Activated gamma-delta T cell treated with anti-CD3 and anti-CD28 coated beads, Interleukin-2, amount 50 U/mL, for 16 hours (primary cell): ENCODE measurements at places on chromosomes 5 and 9.

DNA sequence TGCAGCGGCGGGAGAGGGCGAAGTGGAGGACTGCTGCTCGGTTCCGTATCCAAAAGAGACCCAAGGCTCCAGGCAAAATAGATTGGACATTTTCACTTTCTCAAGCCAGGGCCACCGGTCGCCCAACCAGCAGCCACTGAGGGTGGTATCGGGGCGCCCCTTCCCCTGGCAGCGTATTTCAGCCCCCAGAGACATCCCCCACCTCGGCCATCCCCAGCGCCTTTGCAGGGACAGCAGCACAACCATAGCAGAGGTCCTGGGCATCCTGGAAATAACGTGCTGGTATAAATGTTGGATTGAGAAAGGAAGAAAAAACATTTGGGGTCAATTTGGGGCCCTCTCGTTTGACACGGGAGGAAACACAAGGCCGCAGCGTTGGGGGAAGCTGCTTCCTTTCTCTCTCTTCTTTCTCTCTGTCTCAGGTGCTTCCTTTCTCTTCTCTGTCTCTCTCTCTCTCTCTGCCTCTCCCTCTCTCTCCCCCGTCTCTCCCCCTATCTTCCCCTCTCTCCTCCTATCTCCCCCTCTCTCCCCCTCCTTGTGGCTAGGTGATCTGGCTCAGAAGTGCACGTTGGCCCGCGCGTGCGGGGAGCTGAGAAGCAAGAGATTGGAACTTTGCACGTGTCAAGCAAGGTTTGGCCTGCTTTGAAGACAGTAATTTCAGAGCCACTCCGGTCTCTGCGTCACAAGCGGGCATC is 624 bp upstream of the RETREG1 start:
- peak; percentile 13 for DNase-seq

- no peak for DNase-seq
Measured at GRCh38 chr9:35335164-35335563, 154.7 kb upstream of the RUSC2 start.

GRCh38 chr5:170254056-170254455 is 21.3 kb downstream of the C5orf58 start:
- DNase-seq, result peak; percentile 54

DNA sequence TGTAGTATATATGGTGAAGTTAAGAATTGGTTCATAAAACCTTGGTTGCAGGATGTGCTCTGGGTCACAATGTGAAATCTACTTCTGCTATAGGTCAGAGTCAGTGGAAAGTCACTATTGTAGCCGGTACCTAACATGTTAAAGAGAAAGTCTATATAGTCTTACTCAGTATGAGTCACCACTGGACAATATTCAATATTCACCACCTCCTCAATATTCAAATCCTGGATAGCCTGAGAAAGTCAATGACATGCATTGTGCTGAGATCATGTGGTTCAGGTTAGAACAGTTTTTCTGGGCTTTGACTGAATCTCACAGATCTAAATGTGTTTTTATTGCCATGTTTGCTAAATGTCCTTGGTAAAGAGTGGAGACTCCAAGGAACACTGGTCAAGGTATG is 108.8 kb downstream of the HMHB1 start:
- DNase-seq, result no peak

DNA sequence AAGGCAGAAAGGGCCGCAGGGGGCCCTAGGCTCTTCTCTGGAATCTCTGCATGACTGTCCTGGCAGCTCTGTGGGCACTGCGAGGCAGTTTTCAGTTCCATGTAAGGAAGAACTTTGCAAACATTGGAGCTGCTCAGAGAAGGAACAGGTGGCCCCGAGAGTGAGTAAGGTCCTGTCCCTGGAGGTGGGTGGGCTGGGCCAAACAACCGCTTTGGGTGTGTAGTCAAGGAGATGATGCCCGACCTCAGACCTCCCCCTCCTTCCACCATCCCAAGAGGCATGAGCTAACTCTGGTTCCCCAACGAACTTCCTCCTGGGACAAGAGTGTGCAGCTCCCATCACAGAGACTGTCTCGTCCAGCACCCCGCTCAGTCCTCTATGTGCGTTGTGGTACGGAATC is 20.5 kb downstream of the CSF1R start:
- DNase-seq, result no peak

DNA sequence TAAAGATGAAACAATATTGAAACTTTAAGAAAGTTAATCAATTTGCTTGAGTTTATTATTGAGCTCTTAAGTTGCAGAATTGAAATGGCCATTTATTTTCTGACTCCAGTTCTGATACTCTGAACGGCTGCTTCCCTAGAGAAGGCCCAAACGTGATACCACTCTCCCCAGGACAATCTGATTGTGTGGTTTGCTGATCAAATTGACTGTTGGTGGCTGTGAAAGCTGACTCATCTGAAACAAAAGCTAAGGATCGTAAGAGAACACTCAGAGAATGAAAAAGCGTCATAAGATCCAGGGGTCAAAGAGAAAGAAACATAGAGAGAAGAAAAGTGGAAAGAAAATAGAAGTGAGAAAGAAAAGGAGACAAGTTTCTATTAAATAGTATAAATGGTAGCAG is 147.2 kb downstream of the IZUMO3 start:
- DNase-seq, result no peak

DNA sequence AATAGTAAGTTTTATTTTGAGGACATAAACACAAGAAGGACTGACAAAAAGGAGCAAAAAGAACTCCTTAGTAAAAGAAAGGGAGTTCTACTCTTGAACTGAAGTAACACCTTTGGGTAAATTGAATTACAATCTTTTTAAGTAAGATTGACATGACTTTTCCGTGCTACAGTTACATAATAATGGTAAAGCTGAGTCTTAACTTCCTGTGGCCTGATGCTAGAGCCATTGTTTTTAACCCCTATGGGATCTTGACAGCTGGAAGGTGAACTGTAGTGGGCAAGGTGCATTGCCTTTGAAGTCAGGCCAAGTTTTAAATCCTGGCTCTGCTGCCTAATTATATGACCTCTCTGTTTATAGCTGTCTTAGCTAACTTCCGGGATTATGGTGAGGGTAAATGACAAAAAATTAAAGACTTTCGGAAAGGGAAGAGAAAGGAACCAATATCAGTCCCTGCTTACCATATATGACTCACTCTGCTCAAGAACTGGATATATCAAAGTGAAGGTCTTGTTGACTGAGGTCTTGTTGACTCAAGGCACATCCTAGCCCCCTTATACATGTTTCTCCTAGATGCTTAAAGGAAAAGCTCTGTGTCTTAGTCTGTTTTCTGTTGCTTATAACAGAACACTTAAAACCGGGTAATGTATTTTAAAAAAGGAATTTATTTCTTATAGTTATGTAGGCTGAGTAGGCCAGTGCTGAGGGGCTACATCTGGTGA is 6.8 kb downstream of the HSD17B4 start:
- no peak for DNase-seq

GRCh38 chr5:179405054-179405416 is 59.8 kb upstream of the ADAMTS2 start:
- no peak for DNase-seq

DNA sequence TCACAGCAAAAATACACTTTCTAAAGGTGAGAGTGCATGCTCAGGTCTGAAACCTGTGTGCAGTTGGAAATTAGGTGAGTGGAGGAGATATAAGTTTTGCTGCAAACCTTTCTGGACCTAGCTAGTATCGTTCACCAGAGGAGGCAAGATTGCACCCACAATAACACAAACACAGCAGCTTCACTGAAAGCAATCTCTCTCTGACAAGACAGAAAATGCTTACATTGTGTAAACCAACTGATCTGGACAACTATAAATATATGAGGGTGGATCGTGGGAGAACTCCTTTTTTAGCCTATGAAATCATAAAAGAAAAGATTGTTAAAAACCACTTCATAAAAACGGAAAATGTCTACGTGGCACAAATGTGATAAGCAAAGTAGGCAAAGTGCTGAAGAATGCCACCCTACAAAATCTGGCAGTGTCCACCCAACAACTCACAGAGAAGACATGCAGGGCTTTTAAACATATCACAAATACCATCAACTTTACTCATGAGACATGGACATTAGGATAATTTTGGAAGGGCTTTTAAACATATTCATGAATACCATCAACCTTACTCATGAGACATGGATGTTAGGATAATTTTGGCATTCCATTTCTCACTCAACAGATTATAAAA is 134.3 kb downstream of the CDH18 start:
- no peak for DNase-seq

- DNase-seq, result no peak
Measured at GRCh38 chr9:81521892-81522291, 167.5 kb downstream of the TLE1 start.

- DNase-seq, result no peak
Measured at GRCh38 chr5:78819166-78819565, 165.9 kb downstream of the ARSB start.

- DNase-seq, result no peak
Measured at GRCh38 chr9:96871176-96871575, 16.9 kb upstream of the ZNF782 start.

- no peak for DNase-seq
Measured at GRCh38 chr5:133290669-133291240, 238.9 kb downstream of the HSPA4 start.

DNA sequence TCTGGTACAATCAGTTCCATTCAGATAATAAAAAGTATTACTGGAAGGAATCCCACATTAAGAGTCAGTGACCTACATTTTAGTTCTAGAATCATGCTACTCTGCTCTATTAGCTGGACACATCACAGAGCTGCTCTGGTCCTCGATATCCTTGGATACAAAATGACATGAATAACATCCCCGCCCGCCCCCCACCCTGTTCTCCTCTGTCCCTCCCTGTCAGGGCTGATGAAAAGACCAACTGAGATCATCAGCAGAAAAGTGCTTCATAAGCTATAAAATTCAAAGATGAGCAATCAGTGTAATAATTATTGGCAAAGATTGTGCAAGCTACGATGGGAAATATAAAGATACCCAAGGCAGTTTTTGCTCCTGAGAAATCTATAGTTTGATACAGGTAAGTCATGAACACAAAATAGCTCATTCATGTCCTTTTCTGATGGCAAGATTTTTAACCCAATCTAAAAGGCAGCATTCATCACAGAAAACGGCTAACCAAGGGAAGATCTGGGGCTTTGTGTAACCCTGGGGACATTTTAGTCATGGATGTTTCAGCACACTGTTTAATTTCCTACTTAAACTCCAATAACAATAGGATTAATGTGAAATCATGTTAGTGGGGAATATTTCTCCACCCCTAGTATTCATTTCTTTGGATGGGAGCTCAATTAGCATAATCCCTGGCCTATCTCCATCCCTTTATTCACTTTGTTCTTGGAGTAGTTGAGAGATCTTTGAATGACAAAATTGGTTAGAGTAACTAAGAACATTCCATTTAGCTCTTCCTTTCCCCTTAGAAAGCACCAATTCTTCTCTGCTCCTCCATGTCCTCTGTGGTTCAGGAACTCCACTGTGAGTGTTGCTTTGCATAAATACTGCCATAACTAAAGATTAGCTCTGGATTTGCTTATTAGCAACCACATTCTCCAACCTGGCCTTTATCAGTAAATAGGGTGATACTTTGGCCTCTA is 459.4 kb upstream of the GRIA1 start:
- no peak for DNase-seq

- no peak for DNase-seq
Measured at GRCh38 chr5:98464737-98465330, 308.6 kb upstream of the RGMB start.

DNA sequence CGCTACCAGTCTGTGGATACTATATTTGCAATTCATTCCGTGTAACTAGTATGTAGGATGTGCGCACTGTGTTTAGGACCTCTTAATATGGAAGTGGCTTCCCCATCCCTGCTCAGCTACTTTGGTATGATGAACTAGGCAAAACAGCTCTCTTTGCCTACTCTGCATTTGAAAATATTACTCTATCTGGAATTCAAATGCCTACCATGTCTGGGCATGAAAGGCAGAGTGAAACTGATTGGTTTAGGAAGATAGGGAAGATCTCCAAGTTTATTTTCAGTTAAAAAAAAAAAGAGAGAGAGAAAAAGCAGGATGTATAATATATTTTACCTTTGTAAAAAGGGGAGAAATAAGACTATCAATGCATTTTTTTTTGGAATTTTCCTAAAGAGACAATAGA is 74.1 kb upstream of the ELL2 start:
- DNase-seq, result no peak

GRCh38 chr9:35719546-35719945 is 12.4 kb downstream of the TLN1 start:
- no peak for DNase-seq

GRCh38 chr9:93126825-93127368 is 7.2 kb downstream of the NINJ1 start:
- DNase-seq, result no peak

DNA sequence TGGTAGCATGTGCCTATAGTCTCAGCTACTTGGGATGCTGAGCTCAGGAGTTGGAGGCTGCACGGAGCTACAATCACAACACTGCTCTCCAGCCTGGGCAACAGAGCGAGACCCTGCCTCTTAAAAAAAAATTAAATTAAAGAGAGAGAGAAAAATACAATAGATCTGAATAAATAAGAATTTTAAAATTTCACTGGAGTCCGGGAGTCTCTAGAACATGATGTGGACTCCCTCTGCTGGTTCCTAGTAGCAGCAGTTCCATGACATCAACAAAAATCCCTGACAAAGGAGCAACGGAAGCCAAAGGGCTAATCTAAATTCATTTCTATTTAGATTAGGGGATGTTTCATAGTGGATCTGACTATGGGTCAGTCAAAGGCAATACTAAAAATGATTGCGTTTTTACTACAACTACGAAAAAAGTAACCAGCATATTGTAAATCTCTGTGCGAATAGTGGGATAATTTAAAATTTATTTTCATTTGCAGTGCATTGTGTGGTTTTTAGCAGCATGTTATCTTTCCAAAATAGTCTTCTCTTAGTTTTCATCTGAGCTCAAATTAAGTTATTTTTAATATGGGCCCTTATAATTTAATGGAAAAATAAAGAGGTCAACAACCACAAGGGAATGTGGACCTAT is 6.7 kb downstream of the INIP start:
- no peak for DNase-seq

- no peak for DNase-seq
Measured at GRCh38 chr5:56490971-56491468, 257.9 kb upstream of the ANKRD55 start.

- DNase-seq, result no peak
Measured at GRCh38 chr5:7650755-7651154, 200.2 kb downstream of the CFAP90 start.

GRCh38 chr9:106717686-106718085 is 145.3 kb upstream of the ZNF462 start:
- DNase-seq, result no peak

DNA sequence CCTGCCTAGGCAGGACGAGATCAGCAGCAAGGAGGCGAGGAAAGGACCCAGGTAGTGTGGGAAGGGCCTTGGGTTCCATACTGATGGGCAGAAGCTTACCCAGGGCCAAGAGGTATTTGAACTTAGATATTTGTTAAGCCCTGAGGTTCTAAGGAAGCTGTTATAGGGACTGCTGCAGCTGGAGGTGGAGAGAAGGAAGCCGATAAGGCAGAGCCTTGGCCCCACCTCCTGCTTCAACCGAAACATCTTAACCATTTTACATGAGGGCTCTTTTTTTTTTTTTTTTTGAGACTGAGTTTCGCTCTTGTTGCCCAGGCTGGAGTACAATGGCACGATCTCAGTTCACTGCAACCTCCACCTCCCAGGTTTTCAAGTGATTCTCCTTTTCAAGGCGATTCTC is 8.6 kb upstream of the AQP3 start:
- DNase-seq, result no peak
